OCI-LY7 (cell line): ENCODE measurements at places on chromosomes 3 and 15.

DNA sequence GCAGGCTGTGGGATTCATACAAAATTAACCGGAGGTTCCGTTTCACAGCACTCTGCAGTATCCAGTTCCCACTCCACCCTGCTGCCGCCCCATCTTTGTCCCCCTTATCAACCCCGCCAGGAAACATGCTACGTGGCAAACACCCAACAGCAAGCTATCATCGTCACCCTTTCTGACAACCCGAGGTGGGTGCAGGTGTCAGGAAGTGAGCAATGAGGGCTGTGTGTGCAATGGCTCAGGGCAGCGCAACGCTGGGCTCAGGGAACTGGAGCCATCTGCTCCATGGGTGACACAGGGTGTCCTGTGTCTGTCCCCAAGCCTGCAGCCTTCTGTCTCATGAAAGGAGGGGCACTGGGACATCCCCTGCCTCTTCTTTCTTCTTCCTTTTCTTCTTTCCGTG is 60.9 kb downstream of the ATP2B2 start:
- DNase-seq = peak; percentile 31

DNA sequence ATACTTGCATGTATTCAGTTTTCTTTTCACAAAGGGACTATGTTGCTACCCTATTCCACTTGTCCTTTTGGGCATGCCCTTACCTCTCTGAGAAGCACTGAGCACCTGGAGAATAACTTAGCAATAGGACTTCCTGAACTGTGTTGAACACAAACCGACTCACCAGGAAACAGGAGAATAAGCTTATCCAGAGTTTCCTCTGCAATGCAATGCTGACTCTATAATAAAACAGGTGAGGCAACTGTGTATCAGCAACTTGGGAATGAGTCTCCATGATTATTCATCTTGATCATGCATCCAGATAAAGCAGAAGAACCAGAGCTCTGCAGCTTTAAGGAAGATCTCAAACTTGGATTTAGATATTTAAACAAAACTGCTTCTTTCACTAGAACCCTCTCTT is 806.5 kb downstream of the IGSF11 start:
- DNase-seq = no peak

- DNase-seq = peak; percentile 18
These were observed 92.7 kb downstream of the LRRC28 start for GRCh38 chr15:99343881-99344551.

DNA sequence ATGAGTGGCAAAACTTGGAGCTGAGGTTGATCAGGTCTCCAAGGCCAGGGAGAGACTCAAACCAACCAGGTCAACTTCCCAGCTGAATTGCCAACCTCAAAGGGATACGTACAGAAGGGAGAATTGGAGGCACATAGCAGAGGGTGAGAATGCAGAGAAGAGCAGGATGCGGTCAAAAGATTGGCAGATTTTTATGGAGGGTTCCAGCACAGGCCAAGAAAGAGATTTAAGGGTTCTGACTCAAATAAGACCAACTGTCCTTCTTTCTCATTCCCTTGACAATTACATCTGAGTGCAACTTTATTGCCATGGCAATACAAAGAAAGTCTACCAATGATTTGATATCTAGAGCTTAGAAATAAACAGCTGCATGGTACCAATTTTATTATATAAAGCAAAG is 33.2 kb downstream of the SCG5 start:
- DNase-seq = no peak

GRCh38 chr3:37661615-37662306 is 199.9 kb upstream of the CTDSPL start:
- DNase-seq = no peak

DNA sequence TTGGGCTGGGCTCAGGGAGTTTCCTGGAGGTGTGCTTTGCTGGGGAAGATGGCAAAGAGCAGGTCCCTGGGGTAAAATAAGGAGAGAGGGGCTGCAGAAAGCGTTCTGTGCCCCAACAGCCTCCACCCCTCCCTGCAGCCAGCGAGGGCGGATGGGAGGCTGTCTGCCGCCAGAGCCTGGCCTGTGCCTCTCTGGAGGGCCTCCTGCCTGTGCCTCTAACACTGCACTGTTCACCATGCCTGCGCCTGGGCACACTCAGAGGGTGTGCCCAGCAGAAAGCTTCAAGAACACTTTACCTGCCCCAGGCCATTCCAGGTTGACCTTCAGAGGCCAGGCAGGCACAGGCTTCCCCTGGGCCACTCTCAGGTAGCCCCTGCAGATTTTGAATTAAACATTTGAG is 77.7 kb upstream of the KLF13 start:
- DNase-seq = no peak

GRCh38 chr3:126766653-126767052 is 62.6 kb downstream of the CHCHD6 start:
- no peak for DNase-seq

DNA sequence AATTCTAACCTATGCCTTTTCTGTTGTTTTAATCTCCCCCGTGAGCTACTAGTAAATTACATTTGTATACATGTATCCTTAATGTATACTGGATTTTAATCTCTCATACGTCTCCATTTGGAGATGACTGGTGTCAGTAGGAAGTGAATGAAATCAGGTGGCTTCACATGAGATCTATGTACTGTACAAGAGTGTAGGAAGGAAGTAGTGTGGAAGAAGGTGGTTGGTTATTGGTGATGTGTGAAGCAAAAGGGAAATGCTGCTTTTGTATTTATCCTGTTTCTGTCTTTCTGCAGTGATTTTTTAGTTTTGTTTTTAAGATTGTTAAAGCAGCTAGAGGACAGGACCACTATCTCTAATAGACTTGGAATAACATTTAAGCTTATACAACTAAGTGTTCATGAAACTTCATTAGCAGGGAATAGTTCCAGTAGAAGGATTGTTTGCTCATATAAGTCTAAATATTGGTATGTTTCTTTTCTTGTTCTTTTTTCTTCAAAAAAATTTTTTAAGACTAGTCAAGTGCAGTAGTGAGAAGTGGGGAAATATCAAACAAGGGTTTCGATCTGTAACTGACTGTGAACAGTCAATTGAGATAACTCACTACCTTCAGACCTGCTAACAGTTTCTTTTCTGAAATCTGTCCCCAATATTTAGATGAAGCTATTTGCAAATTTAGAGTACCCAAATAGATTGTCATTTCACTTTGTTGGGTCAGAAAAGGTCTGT is 15.3 kb downstream of the SNX1 start:
- peak; percentile 42 for DNase-seq

DNA sequence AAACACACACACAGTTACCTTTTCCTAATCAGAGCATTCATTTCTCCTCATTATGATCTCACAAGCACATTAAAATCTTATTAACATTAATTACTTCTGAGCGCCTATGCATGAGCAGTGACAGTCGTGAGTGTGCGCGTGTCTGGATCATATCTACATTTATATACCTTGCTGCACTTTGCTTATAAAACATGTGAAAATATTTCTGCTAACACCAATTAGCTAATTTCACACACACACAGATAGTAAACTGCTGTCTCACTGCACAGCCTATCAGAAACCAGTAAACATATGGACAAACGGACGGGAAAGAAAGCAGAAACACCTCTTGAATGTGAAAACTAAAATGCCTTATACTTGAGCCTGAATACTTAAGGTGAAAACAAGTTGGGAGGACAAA is 64.8 kb downstream of the ZBTB20 start:
- no peak for DNase-seq

DNA sequence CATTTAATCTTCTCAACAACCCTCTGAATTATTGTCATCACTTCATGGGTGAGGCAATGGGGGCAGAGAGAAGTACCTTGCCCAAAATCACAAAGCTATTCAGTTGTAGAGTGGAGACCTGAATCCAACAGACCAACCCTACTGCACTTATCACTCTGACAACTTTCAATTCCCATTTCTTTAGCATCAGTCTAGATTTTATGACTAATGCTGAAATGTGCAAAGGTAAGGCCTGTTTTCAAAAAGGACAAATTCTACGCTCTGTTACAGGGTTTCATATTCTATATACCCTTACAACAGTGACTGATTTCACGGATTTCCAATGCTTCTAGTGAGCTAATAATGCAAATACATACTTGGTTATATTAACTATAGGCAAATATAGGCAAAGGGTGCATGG is 286.0 kb downstream of the ADAMTS17 start:
- no peak for DNase-seq

GRCh38 chr3:106337116-106337515 is 468.3 kb upstream of the CBLB start:
- DNase-seq = no peak

DNA sequence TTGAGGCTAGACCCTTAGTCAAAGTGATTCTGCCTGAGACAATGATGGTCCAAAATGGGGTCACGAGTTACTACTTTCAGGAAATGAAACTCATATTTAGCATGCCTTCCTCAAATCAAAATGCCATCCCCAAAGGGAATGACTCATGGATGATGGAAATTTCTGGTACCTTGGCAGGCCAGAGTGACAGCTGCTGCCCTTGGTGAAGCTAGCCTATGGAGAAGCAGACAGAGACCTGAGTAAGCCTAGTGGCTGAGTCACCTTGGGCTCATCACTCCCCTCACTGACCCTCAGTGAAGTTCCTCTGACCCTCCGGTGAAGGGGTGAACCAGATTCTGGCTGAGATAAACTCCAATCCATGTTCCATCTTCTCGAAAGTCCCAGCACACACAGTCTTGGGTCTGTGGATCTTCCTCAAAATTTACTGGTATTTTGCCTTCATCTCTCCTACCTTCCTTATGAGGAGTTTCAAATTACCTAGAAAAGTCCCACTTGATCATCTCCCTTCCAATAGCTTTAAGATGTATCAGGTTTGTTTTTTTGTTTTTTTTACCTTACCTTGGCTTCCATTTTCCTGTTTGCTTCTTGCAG is 54.5 kb upstream of the ABHD17C start:
- no peak for DNase-seq

- DNase-seq = no peak
These were observed 403.2 kb downstream of the ZBTB20 start for GRCh38 chr3:114743746-114744485.

DNA sequence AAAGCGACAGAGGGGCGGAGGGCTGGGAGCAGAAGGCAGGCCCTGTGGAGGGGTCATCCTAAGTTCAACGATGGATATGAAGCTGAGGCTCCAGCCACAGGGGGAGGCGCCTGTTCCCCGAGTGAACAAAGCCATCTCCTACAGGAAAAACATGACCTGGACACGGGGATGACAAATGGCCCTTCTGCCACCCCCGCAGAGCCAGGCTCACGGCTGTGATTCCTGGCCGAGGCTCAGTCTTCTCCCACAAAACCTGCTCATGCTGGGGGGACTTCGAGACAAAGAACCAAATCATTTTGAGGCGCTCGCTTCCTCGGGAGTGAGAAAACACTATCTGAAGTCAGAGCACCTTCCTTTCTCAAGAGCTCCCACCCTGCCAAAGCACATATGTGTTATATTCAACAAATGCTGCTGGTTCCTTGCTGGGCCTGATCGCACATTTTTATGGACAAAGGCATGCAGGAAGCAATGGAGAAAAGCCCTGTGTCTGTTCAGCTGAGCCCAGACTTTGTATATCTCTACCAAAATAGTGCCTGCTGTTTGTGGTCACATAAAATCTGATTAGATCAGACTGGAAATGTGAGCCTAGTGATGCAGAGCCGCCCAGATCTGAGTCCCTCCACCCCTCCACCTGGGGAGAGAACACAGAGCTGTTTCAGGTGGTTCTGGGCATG is 5.6 kb downstream of the RBP1 start:
- DNase-seq = no peak

DNA sequence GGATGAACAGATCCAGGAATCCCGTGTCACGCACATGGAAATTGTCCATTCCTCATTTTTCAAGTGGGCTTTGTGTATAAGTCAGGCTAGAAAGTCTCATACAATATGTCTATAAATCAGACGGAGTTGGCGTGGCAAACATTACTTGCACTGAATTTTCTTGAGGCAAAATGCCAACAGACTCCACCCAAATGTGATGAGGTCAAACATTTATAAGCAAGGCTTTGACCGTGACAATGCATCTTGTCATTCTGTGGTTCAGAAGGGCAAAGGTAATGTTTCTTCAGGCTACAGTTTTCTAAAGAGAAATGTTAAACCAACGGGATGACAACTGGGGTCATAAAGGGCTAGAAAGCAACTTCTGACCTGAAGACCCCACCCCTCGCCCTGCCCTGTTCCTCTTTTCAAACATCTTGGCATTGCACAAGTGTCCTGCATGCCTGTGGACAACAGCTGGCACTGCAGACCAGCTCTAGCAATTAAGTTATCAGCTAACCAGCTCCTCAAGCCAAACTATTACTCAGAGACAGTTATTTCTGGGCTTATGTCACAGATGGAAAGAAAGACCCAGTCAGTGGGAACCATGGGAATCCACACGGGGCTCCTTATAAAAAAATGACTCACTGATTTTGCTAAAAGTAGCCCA is 36.5 kb upstream of the SPTBN5 start:
- no peak for DNase-seq

GRCh38 chr3:197736010-197736490 is 654 bp downstream of the RUBCN start:
- DNase-seq = peak; percentile 61

- DNase-seq = peak; percentile 42
These were observed 71.5 kb downstream of the SSR3 start for GRCh38 chr3:156483426-156483825.

DNA sequence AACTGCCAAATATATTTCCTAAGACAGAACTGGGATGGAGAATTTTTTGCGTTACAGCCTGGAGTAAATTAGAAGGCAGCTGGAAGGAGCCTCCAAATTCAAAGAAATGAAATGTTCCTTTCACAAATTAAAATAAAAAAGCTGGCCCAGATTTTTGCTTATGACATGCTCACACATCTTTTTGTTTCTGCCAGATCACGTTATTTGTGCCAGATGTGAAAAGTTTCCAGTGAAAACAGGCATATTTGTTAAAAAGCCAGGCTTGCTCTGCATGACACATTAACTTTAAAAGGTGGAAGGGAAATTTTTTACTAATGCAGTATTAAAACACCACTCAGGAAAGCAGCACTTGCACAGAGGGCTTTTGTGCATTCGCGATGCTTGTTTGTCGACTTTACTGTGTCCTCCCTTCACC is 23.3 kb upstream of the ACKR4 start:
- DNase-seq = no peak

DNA sequence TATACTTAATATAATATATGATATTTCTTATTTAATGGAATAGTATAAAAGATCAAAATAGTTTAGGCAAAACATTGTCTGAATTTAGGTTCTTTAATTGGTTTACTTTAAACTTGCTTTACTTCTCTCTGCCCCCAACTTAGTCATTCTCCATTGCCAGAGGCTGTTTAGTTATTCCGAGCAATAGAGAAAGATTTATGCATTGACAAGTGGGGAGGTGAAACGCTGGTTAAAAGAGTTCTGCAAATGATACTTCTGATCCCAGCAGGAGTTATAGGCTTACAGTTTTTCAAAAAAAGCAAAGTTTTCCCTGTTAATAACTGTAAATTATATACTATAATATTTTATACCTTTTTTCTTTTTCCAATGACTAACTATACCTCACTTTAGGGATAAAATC is 145.4 kb downstream of the EPHA3 start:
- no peak for DNase-seq

DNA sequence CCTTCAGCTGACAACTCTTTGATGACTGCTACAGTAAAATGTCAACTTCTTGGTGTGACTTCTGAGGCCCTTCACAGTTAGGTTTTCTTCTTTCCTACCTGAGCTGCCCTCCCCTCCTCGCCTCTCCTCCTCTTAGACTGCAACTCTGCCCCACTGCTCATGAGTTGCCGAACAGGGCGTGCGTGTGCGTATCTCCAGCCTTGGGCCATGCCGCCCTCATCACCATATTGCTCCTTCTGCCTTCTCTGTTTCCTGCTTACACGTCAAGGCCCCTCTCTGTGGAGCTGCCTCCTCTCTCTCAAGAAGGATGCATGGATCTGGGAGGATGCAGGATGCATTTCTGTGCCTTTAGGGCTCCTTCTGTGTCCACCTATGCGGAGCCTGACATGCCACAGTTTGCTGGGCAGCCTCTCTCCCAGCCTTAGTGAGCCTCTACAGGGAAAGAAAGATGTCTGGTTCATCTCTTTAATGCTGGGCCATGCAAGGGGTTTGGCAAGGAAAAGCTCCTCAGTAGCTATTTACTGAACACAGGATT is 205.9 kb downstream of the RPLP1 start:
- DNase-seq = no peak
